ENCODE measurements at places on chromosomes 7 and 10.
A peak's percentile ranks its signal among the peaks of the same experiment; 100 is the strongest.

DNA sequence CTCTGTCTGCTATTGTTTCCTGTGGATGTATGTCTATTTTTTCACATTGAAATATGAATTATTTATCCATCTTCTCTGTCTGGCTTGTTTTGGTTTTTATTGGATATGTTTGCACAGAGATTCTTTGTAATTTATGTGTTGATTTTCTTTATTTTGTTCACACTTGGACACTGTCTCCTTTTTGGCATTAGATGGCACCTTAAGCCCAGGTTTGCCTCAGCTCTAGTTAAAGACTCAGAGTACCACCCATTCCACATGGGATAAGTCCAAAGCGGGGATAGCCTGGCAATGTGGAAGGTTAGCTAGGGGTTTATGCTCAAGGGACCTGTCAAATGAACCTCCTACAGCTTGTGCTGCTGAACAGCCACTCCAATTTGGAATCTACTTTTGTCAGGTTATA is 14.1 kb downstream of the FEZF1 start:
- no peak for DNase-seq

GRCh38 chr10:70803775-70804420 is 11.8 kb upstream of the SGPL1 start:
- no peak for DNase-seq

DNA sequence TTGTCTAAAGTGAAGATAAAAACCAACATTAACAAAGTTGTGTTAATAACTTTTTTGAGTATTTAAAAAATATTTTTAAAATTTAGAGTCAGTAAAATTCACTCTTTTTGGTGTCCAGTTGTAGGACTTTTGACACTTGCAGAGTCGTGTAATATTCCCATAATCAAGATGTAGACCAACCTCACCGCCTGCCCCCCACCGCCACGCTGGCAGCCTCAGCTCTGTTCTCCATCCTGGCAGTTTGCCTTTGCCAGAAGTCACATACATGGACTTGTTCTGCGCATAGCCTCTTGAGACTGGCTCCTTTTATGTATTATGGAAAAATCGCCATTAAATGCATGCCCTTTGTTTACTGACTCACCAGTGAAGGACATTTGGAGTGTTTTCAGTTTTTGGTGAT is 27.3 kb upstream of the SYCE1 start:
- DNase-seq, result no peak

DNA sequence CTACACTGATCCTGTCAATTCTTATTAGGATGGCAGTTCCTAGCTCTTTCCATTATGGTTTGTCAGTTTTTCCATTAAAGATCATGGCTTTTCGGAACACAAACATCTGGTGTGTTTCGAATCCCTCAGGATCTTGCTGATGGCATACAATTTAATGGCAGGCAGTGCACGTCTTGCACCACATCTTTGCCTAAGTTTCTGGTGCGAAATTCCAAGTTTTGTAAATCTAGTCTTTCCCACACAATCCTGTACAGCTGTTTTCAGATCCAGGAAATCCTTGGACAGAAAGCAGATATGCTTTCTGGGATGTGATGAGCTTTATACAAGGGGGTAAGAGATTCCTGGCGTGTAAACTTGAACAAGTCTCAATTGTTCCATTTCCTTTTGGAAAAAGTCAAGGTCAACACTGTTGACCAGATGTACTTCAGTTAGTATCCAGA is 224.3 kb upstream of the PHYHIPL start:
- no peak for DNase-seq

DNA sequence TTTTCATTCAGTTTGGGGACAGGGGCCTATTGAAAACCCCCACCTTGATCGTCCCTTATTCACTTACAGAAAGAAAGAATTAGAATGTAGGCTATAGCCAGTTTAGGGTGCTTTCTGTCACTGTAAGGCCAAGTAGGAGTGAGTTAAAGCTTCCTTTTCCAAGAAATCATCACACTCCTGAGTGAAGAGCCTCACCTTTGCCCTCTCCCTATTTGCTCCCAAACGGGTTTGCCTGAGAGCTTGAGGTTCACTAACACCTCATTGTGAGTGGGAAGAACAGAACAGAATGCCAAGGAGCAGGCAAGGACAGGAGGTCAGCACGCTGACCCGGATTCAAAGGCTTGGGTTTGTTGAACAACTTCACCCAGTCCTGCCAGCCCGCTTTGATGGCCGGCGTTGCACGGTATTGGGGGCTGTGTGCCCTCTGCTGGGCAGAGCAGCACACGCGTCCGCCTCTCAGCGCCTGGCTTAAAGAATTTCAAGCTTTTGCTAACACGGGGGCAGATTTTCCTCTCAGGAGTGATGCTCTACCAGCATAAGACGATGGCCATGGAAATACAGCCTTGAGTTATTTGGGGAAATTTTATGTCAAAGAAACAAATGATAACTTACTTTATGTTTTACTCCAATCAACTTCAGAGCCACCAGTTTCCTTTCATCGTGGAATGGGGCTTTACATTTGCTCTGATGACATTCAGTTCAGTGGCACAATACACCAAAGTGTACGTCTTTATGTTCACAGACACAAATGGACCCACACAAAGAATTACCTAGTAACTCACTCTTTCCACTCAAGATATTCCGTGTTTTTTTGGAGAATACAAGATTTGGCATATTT is 470.0 kb downstream of the SUGCT start:
- DNase-seq, result no peak

- no peak for DNase-seq
Observed at GRCh38 chr10:117740088-117740487, 197.5 kb downstream of the EMX2 start.

GRCh38 chr10:71771204-71771603 is 2.1 kb downstream of the VSIR start:
- no peak for DNase-seq

- no peak for DNase-seq
Observed at GRCh38 chr7:116231949-116232348, 21.6 kb downstream of the TES start.

DNA sequence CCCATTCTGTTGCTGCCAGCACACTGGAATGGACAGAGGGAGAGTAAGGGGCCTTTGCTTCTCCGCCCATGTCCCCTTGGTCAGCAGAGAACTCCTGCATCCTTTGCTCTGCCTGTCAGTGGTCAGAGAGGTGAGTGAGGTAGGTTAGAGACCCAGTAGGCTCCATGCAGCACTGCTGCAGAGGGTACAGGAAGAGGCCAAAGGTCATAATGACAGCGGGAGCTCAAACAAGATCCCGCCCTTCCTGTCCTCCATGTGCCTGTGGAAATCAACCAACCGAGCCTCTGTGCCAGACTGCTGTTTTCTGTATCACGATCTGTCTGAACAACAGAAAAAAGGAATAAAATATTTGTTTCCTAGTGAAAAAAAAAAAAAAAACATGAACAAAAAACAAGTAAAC is 81.4 kb downstream of the ZNF33B start:
- DNase-seq, result no peak

DNA sequence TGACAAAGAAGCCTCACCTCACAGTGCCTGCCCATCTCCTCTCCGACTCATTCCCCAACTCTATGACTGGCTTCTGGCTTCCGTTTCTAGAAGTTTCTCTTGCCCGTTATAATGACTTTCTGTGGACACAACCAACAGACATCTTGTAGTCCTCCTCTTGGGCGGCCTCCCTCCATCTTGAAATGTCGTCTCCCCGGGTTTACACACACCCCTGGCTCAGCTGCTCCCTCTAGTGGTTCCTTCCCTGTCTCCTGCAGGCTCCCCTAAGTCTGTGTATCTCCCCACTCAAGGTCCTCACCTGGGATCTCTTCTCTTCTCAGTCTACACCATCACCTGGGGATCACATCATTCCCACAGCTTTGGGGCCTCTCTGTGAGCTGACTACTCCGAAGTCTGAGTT is 123.4 kb upstream of the NEBL start:
- DNase-seq, result no peak

DNA sequence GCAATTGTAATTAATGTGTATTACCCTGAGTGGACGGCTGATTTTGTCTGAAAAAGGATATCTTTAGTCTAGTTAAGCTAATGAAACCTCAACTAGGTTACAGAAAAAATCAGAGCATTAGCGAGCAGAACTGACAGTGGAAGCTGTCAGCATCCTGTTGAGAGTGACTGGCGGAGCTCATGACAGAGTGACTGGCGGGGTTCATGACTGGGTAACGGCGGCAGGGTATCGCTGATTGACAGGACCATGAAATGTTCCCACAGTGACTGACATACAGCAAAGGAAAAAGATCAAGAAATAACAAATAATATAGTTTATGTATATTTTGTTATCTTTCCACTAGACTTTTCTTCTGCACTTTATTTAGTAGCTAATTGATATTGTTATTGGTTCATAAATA is 202.5 kb upstream of the AGK start:
- DNase-seq, result no peak

GRCh38 chr10:126417220-126417825 is 29.0 kb upstream of the ADAM12 start:
- DNase-seq, result no peak

DNA sequence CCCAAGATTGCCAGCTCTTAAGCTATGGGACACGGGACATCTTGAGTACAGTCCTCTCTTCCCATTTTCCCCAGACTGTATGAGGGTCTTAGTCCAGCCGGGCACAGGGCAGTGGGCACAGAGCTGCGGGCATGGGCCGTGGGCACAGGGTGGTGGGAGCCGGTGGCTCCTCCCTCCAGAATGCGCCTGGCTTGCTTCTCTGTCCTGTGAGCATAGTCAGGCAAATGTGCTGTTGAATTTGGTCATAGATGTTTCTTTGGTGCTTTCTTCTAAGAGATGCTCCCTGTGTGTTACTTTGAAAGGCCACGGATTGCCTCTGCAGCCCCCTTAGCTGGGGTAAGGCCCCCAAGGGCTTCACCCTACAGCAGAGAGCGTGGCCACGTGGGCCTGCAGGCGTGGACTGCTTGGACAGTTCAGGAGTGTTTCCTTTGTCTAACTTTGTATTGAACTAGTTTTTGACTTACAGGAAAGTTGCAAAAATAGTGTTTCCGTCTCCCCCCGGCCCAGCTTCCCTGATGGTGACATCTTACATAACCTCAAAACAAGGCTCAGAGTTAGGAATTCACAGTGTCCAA is 24.7 kb downstream of the LRRC27 start:
- no peak for DNase-seq

- no peak for DNase-seq
Observed at GRCh38 chr10:14302035-14302434, 28.7 kb downstream of the FRMD4A start.

GRCh38 chr7:115748123-115748738 is 282.3 kb downstream of the TFEC start:
- no peak for DNase-seq

DNA sequence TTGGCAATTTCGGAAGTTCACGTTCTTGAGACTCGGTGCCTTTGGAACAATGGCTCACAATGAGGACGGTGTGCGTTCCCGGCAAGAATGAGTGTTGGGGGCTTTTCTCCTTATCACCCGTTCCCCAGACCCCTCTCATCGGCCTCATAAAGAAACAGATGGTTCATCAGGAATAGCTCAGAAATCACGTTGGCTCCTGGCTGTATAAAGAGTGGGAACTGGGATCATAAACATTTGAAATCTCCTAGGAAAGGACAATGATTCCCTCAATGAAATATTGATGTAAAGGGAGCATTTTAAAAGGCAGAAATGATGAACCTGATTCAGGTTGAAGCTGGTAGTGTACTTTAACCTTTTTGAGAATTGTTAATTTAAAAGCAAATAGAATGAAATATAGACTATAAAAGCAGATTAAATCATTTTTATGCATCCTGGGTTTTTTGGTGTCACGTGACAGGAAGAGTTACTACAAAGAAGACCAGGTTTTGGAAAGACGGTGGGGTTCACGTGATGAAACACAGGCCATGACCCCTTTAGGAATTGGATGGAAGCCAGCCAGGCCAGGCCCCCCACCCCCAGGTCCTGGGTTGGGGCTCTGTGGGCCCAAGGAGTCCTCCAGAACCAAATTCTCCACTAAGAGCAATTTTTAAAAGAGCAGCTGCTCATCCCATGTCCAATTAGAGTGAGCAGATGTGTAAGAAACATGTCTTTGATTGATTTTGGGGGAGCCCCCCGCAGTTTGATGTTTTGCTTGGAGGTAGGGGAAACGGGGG is 63.0 kb downstream of the CUX1 start:
- DNase-seq, result no peak

GRCh38 chr7:47119261-47119865 is 462.5 kb downstream of the TNS3 start:
- no peak for DNase-seq

DNA sequence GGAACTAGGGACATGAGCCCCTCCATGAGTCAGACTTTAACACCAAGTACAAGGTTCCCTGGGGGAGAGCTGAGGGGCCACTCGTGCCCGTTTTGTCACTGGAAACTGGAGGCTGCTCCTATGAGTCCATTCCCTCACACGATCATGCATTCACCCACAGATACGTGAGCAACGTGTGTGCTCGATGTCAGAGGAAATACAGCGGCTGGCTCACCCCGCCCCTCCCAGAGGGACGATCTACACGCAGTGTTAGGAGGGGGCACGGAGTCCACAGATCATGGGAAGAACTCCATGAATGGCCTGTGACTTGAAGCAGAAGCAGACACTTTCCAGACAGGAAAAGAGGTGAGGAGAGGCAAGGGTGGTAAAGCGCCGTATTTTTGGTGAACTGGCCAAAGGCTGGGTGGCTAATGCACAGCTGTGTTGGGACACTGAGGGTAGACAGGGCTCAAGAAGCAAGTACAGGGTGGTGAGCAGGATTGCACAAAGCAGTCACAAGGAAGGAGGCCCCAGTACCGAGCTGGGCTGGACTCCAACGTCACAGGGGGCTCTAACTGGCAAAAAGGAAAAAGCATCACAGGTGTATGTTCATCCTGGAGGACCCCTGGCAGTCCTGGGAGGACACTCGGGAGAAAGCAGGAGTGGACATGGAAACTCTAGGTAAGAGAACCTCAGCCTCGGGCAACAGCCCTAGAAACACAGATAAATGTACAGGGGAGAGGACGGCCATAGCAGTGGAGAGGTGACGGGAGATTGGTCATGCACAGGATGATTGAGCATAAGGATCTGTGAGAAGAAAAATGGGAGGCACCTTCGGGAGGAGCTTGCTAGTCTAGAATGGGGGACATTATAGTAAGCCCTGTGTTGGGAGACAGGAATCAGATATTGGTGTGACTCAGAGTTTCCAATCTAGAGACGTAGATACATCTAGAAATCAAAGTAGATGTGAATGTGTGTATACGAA is 41.2 kb downstream of the TNS3 start:
- DNase-seq, result no peak

- peak; percentile 42 for DNase-seq
Observed at GRCh38 chr10:45001381-45002148, 842 bp downstream of the ZNF22 start.

GRCh38 chr7:129041142-129042085 is 13.5 kb downstream of the TNPO3 start:
- DNase-seq, result no peak

GRCh38 chr10:49183596-49184542 is 4.3 kb downstream of the TMEM273 start:
- peak; percentile 37 for DNase-seq

- no peak for DNase-seq
Observed at GRCh38 chr10:114367351-114368056, 36.8 kb downstream of the AFAP1L2 start.

DNA sequence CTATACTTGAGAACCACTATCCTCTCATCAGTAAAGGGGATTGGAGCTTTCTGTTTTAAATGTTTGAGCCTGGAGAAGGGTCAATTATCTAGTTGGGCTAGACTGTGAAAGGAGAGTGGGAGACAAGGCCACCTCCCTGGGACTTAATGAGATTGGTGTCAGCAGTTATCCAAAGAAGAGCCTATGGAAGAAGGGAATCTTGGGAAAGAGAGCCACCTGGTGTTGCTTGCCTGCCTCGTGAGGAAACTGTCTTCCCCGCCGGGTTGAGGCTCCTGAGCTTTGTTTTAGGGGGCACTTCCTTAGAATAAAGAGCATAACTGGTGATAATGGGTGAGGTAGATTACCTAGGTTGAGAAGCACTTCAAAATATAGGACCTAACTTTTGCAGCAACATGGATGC is 32.0 kb upstream of the ABCB4 start:
- DNase-seq, result no peak

GRCh38 chr10:80684259-80684658 is 146.6 kb downstream of the SH2D4B start:
- DNase-seq, result no peak

Measured in CD4-positive, alpha-beta T cell treated with Interleukin-15 for 1 hour (primary cell).